GM19239 (cell line): ENCODE measurements at places on chromosomes 12 and 14.

DNA sequence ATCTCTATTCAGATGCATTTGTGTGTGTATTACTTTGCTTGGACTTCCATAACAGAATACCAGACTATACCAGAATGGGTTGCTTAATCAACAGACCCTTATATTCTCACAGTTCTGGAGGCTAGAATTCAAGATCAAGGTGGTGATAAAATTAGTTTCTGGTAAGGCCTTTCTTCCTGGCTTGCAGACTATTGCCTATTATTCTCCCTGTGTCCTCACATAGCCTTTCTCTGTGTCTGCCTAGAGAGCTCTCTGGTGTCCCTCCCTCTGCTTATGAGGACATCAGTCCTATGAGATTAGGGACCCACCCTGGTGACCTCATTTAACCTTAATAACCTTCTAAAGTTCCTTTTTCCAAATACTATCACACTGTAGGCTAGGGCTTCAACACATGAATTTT lies 106.0 kb downstream of the FAR2 start:
- no peak for DNase-seq

DNA sequence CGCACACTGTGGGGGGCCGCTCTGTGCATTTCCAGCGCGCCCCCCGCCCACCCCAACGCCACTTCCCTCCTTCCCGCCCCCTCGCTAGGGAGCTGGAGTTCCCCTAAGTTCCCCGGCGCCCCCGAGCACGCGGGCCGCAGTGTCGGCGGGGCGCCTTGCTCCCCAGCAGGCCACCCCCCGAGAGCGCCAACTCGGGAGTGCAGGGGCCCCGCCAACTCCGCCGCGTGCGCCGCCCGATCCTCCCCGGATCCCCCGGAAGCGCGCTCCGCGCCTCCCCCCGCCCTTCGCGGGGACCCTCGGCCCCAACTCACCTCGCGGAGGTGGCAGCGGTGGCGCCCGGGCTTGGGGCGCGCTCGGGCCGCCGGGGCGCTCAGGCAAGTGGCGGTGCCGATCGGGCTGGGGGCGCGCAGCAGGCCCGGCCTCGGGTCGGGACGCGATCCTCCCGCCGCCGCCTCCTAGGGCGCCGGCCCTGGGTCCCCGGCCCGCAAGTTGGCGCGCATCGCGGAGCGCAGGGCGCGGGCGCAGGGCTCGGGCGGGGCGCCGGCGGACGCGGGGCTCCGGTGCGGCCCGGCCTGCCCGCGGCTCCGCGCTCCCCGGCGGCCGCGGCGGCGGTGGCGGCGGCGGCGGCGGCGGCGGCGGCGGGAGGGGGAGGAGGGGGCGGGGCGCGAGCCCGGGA lies at the start of gene NCOR2:
TSS of gene NCOR2 (minus strand) at position 616 of the 676 bp plus-strand sequence. CDS start 72,361 bp downstream, outside the sequence.
- peak; percentile 69 for DNase-seq

DNA sequence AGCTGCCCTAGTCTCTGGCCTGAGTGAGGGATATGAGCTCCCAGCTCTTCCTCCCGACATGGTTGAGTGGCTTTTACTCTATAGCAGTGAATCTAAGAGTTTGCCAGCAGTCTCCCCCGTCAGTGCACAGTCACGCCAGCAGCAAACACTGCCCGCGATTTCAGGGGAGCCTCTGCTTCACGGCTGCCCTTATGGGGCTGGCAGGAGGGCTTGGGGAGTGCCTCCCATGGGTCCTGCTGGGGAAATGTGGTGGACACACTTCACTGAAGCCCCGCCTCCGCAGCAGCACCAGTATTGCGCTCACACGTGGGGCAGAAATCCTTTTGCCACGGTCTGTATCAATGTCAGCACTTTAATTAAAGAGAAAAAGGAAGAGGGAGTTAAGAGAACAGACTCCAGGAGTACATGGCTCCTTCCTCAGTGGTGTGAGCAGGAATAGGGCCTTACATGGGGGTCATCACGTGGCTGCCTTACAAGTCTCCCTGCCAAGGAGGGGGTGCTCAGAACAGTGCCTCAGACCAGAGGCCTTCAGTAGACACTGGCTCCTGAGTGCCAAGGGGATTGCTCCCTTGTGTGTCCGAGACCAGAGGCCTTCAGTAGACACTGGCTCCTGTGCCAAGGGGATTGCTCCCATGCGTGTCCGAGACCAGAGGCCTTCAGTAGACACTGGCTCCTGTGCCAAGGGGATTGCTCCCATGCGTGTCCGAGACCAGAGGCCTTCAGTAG lies 55.7 kb downstream of the SFSWAP start:
- DNase-seq = no peak

- DNase-seq = no peak
Observed at GRCh38 chr12:51415931-51416330, 8.7 kb upstream of the SLC4A8 start.

GRCh38 chr12:85489194-85489593 lies 209.2 kb downstream of the ALX1 start:
- DNase-seq = no peak

GRCh38 chr14:36105401-36105800 lies 71.1 kb downstream of the PTCSC3 start:
- DNase-seq = no peak

DNA sequence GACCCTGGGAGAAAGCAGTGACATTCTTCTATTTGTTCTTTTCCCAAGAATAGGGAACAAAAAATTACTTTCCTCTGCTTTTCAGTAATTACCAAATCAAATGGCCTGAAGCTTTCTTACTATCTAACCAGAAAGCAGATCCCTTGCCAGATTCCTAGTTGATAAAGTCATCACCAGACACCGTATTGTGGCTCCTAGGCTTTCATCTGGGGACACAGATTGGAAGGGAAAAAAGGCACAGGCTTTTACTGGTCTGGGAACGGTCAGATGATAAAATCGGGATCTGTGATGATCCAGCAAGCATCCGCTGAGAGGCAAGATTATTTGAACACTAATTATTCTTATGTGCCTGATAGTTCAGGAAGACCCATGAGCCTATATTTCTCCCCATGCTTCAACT lies 79.1 kb upstream of the BCL2L14 start:
- no peak for DNase-seq

DNA sequence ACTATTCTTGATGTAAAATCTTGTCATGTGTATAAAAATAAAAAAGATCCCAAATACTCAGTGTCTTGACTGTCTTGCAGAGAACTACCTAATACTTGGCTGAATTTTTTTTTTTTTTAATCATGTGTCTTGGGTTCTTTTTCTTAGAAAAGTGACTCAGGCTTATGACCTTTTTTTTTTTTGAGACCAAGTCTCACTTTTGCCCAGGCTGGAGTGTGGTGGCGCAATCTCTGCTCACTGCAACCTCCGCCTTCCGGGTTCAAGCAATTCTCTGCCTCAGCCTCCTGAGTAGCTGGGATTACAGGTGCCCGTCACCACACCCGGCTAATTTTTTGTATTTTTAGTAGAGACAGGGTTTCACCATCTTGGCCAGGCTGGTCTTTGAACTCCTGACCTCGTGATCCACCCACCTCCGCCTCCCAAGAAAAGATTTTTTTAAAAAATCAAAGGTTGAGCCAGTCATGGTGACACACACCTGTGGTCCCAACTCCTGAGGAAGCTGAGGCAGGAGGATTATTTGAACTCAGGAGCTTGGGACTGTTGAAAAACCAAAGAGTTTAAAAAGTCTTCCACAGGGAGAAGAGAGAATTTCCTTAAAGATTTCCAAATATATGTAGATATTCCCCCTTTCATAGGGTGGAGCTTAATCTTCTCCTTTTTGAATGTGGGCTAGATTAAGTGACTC lies 17.7 kb upstream of the TDG start:
- DNase-seq = no peak

- DNase-seq = no peak
Observed at GRCh38 chr12:104147346-104147745, 9.3 kb upstream of the NFYB start.

GRCh38 chr12:117836999-117837736 lies 131.6 kb downstream of the KSR2 start:
- peak; percentile 53 for DNase-seq

- peak; percentile 99 for DNase-seq
Observed at GRCh38 chr14:99793213-99794150, at the start of gene EML1. EML1 (plus strand) TSS chr14:99793413; CDS start chr14:99793477, 64 bp downstream.

- DNase-seq = no peak
Observed at GRCh38 chr12:1047898-1048660, 57.1 kb downstream of the ERC1 start.

DNA sequence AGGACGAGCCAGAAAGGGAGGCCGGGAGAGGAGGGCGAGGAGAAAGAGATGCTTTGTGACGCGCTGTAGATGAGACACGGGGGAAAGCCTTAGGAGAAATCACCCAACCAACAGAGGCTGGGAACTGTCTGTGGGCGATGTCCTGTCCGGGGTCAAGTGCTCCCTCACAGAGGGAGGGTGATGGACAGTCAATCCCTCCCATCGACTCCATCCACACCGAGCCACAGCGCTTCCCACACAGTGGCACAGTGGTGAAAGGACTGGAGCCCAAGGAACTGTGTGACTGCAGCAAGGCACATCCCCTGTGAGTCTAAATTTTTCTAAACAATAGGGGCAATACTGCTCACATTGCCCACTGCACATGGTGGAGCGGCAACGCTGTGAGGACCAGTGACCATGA lies 89.1 kb downstream of the TTC7B start:
- no peak for DNase-seq

DNA sequence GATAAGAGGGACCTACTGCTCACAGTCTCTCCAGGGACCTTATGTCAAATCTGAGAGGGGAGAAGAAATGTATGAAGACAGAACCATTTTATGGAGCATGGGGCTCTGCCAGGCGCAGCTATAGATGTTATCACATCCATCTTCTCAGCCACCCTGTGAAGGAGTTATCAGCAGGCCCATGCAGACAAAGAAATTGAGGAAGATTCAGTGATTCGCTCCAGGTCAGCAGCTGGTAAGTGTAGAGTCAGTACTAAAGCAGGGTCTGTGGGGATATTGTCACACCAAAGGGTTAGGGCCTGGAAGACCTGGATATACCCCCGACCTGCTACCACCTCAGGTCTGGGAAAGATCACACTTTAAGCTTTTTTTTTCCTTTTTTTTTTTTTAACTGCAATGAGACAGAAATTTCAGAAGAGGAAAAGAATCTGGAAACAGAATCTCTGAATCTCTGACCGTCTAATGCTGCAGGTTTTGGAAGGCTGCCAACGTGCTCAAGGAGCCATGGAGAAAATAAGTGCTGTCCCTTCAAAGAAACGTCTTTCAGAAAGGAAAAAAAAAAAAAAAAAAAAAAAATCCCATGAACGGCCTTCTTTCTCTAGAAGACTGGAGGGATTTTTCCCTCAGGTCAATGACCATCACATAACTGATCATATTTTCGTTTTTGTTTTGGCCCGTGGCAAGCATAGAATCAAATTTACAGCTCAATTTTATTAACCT lies 73.3 kb upstream of the PLEKHG7 start:
- no peak for DNase-seq

GRCh38 chr12:89882050-89882449 lies 173.4 kb upstream of the ATP2B1 start:
- DNase-seq = no peak

- DNase-seq = peak; percentile 80
Observed at GRCh38 chr14:91303091-91303923, 58.8 kb upstream of the GPR68 start.

GRCh38 chr12:105992849-105993740 lies 145.7 kb downstream of the NUAK1 start:
- no peak for DNase-seq

- DNase-seq = peak; percentile 1
Observed at GRCh38 chr14:62179367-62180018, 417.3 kb downstream of the SNAPC1 start.

DNA sequence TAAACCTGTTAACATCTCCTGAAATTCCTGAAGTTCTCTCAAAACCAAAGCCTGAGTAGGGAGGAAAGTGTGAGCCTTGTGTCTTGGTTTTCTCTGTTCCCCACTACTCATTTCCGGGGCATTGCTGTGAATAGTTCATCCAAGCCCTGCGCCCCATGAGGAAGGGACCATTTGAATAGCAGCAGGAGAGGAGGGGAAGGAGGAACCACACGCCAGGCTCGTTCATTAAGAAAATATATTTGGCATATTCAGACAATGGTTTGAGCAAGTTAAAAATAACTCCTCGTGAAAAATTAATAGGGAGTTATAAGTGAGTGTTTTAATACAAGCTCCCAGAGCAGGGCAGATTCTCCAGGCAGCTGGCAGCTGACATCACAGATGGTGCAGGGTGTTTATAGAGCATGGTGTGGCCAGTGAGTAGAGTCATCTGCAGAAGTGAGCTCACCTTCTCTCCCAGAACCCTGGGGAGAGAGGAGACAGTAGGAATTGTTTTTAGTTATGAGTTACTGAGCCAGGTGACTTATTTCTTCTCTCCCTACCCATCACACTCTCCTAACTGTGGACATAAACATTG lies 29.5 kb upstream of the CISTR start:
- no peak for DNase-seq
